ENCODE measurements at places on chromosomes 2 and 18.

DNA sequence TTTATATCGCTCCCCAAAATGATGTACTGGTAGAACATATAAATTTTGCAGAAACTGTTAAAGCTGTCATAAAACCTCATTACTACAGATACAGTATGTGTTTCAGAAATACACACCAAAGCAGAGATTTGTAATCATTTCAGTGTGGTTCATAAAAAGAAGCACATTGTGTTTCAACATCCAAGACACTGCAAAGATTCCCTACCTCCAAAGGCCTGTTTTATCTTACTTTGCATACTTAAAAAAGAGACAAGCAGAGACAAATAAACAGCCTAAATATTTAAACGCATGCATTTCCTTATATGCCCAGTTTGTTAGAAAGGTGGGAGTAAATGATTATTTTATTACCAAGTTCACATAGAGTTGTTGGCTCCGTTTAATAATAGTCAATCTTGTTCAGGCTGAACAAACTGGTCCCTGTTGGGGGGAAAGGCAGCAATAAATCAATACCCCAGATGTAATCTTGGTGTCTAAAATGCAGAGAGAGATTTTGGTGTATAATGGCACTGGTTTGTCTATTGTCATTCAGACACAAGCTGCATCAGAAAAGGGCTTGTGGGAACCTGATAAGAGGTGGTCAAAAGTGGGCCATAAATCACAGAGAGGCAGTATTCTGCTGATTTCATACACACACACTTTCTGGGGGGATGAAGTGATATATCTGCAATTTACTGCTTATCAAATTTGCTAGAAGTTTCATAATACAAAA, 321.4 kb upstream of the ETAA1 start:
- DNase-seq = no peak

DNA sequence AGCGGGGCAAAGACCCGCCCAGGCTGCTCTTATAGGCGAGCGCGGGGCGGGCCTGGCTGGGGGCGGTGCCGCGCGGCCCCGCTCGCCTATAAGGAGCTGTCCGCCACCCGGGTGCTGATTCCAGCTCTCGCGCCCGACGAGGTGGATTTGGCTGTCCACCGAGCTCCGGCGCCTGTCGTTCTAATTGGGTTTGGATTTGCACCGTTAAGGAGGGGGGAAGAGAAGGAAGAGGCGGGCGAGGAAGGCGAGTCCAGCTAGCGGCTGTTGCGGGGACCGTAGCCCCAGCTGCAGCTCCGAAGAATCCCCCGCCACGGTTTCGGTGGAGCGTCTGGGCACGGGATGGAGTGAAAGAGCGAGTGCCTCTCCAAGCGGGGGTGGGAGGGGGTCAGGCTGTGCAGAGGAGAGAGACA, at the start of gene CNTNAP5:
CNTNAP5 (plus strand) TSS at position 117 of the 410 bp plus-strand sequence. CDS start 364 bp downstream, outside the sequence.
- peak; percentile 21 for DNase-seq

DNA sequence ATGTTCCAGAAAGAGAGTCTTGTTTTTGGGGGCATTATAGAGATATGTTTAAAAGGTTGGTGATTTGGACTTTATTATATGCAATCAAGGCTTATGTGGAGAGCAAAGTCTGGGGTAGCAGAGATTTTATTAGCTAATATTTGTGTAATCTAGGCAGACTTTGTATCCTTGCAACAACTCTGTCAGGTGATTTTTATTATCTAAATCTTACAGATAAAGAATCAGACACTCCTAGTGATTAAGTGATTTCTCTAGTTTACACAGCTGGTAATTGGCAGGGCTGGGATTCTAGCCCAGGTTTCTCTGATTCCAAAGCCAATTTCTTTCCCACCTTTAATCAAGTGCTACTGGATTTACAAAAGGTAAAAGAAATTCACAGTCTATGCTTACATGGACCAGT, 33.3 kb upstream of the NCK2 start:
- DNase-seq = no peak

DNA sequence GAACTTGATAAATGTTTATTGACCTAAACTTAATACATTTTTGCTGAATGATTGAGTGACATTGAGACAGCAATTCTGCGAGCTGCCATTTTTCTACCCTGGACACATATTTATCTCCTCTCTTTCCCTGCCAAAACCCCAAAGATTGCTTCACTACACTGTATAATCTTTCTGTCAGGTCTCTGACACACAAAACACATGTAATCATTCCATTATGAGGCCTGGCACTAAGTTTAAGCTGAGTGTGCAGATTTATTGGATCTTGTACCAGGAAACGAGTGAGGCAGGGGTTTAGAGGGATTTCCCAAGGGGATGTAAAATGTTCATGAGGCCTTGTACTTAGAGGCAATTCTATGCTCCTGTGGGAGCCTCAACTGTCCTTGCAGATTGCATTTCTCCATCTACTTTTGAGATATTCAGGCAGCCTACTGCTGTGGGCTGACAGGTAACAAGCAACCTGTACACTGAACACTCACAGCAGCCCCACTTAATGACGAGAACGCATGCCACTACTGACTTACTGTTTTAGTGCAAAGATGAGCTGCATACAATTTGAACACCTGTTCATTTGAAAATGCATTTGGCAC, 13.7 kb upstream of the OSR1 start:
- DNase-seq = no peak

GRCh38 chr2:186959486-186959885, 110.5 kb upstream of the ZSWIM2 start:
- DNase-seq = no peak

DNA sequence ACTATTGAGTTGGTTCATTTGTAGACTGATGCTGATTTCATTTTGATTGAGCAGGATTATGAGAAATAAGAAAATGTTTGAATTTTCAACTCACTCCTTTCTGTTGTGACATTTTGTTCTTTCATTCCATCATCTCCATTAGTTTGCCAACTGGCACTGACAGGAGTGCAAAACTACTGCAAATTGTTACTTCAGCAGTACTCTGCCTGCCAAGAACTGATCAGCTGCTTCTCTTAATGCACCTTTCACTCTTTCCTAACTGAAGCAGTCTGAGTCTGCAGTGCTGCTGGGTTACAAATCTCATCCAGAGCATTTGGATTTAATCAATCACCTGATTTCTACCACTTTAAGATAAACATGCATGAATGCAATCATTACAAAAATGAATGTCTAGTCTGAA, 70.9 kb downstream of the TMEFF2 start:
- DNase-seq = no peak

DNA sequence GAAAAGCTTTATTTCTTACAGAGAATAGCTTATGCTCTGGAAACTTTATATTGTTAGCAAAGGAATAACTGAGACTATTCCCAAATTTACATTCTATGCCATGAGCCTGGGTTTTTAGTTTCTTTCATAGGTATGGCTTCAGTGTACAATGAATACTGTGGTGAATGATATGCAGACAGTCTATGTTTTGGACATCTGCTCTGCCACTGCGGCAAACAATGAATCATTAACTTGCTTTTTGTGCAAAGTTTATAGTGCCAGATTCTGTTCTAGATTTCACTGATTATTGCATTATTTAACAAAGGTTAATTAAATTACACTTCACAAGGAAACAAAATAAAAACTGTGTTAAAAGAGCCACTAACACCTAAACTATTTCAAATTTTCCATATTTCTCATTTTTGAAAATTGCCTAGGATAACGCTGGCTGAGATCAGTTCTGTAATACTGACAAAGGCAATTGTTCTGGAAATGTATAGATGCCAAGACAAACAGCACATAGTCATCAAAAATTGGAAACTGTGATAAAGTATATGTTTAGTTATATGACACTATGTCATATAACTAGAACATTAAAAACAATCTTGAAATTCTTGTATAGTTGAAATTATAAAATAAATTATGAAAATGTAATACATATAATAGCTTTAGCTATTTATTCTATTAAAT, 74.7 kb downstream of the ITSN2 start:
- no peak for DNase-seq

DNA sequence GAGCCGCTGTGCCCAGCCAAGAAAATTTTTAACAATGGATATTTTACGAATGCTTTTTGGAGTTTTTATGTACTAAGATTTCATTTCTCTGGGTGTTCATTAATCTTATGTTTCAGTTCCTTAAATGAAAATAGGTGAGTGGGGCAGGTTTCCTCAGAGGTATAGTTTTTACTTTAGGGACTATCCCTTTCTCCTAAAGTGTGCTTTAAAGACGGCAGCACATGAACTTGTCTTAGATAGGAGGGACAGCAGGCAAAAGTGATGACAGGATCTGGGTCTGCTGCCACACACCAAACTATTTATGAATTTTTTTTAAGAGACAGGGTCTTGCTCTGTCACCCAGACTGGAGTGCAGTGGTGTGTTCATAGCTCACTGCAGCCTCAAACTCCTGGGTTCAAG, 8.0 kb upstream of the REL start:
- DNase-seq = no peak

DNA sequence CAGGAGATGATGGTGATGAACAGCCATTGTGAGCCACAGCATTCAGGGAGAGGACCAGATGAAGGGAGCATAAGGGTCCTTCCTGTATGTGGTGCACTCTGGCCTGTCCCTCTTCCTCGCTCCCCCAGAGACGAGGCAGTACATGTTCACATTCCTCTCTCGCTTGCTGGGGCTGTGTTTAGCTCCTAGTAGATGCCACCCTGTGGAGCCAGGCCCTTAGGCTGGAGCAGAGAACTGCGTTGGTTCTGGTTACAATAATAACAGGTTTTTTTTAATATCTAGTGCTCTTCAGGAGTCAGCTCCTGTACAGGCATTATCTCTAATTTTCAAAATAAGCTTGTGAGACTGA, 171.1 kb upstream of the MYT1L start:
- no peak for DNase-seq

- DNase-seq = peak; percentile 17
These were observed 1.5 kb downstream of the TTC21B start for GRCh38 chr2:165952085-165952484.

- DNase-seq = no peak
These were observed 74.1 kb downstream of the VRK2 start for GRCh38 chr2:58120626-58121229.

GRCh38 chr2:152036611-152037469, 62.0 kb downstream of the CACNB4 start:
- DNase-seq = peak; percentile 59

- DNase-seq = no peak
These were observed 154.8 kb upstream of the ZNF236 start for GRCh38 chr18:76667603-76668002.

GRCh38 chr2:69740502-69740951, 1.4 kb upstream of the ANXA4 start:
- DNase-seq = no peak

GRCh38 chr2:12334412-12334966, 382.2 kb upstream of the TRIB2 start:
- DNase-seq = no peak

GRCh38 chr2:101344137-101344536, 35.6 kb upstream of the RNF149 start:
- DNase-seq = no peak

- DNase-seq = no peak
These were observed 17.4 kb downstream of the ARL4C start for GRCh38 chr2:234479465-234479864.

All from NCI-H69 (cell line).